ENCODE measurements at places on chromosomes 13 and 19.

GRCh38 chr19:36771261-36772231 lies 1.1 kb downstream of the ZNF850 start:
- no peak for DNase-seq

DNA sequence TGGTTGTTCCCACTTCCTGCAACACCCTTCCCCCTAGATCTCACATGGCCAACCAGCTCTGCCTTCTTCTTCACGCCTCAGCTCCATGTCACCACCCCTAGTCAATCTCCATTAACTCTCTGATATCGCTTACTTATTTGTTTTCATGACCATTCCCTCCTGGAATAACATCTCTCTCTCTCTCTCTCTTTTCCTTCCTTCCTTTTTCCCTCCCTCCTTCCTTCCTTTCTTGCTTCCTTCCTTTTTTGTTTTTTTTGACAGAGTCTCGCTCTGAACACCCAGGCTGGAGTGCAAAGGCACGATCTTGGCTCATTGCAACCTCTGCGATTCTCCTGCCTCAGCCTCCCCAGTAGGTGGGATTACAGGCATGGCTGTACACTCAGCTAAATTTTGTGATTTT lies 44.9 kb upstream of the ADGRL1 start:
- no peak for DNase-seq

GRCh38 chr19:43684326-43684725 lies 14.4 kb upstream of the PLAUR start:
- no peak for DNase-seq

GRCh38 chr13:52125547-52125946 lies 3.3 kb downstream of the NEK5 start:
- no peak for DNase-seq

GRCh38 chr13:94232956-94233355 lies 246.5 kb downstream of the DCT start:
- no peak for DNase-seq

- no peak for DNase-seq
Observed at GRCh38 chr19:29031216-29031615, 181.7 kb downstream of the UQCRFS1 start.

- no peak for DNase-seq
Observed at GRCh38 chr19:41563854-41564514, 12.0 kb upstream of the CEACAM21 start.

DNA sequence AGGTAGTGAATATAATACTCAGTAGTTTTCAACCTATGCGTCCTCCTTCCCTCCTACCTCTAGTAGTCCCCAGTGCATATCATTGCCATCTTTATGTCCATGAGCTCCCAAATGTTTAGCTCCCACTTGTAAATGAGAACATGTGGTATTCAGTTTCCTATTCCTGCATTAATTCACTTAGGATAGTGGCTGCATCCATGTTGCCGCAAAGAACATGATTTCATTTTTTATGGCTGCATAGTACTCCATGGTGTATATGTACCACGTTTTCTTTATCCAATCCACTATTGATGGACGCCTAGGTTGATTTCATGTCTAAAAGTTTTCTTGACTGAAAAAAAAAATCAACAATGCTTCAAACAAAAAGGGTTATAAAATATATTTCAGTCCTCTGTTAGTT lies 303.4 kb upstream of the SGCG start:
- no peak for DNase-seq

DNA sequence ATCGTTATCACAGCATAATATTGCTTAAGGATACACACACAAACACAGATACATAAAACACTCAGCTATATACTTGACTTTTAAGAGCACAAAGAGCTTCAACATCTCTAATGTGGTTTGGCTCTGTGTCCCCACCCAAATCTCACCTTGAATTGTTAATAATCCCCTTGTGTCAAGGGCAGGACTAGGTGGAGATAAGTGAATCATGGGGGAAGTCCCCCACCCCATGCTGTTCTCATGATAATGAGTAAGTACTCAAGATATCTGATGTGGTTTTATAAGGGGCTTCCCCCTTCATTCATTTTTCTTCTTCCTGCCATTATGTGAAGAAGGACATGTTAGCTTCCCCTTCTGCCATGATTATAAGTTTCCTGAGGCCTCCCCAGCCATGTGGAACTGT lies 481.4 kb downstream of the PCDH9 start:
- DNase-seq: no peak

DNA sequence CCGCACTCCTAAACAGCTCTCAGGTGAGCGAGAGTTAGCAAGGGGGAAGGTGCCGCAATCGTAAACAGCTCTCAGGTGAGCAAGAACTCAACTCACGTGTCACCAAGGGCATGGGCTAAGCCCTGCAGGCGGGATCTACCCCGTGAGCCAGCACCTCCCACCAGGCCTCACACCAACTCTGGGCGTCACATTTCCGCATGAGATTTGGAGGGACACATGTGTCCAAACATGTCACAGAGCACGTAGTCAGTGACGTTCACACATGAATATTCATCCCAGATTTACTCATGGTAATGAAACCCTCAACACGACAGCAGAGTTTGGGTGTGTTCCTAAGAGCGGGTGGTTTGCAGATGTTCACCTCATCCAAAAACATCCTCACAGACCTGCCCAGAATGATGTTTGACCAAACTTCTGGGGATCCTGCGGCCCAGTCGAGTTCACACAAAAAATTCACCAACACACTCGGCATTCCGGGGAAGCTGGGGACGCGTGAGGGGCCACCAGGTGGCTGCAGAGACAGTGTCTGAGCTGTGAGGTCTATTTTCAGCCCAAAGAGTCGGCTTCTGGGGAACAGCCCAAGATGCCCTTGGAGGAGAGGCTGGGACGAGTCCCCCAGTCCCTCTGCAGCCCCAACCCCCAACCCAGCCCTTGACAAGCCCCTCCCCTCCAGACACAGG lies 19.6 kb downstream of the C2CD4C start:
- no peak for DNase-seq

DNA sequence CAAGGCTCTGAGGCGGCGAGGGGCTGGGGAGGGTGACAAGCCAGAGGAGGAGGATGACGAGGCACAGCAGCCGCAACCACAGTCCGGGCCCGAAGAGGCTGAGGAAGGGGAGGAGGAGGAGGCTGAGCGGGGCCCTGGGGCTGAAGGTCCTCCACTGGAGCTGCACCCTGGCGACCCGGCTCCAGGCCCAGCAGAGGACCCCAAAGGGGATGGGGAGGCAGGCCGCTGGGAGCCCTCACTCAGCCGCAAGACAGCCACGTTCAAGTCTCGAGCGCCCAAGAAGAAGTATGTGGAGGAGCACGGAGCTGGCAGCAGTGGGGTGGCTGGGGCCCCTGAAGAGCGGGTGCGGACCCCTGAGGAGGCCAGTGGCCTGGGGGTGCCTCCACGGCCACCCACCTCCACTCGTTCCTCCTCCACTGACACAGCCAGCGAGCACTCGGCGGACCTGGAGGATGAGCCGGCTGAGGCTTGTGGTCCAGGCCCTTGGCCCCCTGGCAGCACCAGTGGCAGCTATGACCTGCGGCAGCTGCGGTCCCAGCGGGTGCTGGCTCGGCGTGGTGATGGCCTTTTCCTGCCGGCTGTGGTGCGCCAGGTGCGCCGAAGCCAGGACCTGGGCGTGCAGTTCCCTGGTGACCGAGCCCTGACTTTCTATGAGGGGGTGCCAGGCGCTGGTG lies 2.9 kb downstream of the CIC start:
- DNase-seq: no peak

- no peak for DNase-seq
Observed at GRCh38 chr19:13429563-13429962, 76.7 kb downstream of the CACNA1A start.

GRCh38 chr13:40155201-40155600 lies 499.7 kb downstream of the COG6 start:
- no peak for DNase-seq

DNA sequence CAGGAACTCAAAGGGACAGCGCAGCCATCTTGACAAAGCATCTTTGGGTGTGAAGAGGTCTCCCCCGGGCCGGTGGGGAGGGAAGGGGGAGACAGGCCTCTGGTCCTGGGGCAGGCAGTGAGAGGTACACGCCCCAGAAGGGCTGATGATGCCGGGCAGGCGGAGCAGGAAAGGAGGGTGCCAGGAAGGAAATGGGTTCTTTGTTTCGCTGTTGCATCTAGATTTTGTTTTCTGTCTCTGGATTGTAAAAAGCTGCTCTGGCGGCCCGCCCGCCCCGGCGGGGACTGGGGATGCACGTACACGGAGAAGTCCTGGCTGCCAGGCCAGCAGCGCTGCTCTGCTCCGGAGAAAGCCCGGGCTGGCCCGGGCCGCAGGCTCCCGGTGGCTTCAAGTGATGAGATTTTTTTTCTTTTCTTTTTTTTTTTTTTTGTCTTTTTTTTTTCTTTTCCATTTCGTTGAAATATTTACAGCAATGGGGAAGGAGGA lies 13.2 kb upstream of the ASF1B start:
- no peak for DNase-seq

DNA sequence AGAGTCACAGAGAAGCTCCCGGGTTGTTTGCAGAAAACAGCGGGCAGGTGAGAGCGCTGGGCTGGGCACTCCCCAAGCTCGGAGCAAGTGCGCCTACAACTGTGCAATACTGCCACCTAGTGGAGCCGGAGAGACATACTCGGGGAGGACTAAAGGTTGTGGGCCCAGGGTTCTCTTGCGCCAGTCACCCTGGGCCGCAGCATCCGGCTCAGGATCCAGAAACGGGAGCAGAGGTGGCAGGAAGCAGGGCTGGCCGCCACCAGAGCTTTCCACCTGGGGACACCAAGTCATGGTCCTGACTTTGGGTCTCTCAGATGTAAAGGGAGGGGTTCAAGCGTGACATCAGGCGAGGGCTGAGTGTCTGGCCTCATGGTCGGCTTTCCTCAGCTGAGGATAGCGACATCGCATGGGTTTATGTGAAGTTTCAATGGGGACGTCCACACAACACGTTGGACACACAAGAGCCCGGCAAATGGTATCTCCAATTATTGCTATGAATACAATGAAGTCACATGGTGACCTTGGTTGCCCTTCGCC lies 11.2 kb upstream of the KLK4 start:
- DNase-seq: peak; percentile 26

DNA sequence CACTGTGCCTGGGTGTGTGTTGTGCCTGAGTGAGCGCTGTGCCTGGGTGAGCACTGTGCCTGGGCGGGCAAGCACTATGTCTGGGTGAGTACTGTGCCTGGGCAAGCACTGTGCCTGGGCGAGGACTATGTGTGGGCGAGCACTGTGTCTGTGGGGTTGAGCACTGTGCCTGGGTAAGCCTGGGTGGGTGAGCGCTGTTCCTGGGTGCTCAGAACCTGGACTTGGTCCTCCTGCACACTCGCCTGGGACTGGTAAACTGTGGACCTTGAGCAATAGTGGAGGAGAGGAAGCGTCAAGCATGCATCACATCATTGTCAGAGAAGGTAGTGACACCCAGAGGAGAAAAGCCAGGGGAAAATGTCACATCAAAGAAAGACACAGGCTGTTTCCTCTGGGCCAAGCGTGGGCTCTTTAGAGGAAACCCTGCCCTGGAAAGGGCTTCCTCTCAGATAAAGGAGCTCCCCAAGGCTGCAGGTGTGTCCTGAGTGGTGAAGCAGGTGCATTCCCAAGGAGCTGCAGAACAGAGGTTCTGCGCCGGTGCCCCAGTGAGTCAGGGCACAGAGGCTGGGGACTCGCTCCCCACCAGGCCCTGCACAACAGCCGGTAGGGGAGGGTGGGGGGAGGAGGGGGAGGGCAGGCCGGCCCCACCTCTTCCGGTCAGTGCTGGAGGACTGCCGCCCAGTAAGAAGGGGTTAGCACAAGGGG lies 141.2 kb downstream of the TEX29 start:
- DNase-seq: no peak

DNA sequence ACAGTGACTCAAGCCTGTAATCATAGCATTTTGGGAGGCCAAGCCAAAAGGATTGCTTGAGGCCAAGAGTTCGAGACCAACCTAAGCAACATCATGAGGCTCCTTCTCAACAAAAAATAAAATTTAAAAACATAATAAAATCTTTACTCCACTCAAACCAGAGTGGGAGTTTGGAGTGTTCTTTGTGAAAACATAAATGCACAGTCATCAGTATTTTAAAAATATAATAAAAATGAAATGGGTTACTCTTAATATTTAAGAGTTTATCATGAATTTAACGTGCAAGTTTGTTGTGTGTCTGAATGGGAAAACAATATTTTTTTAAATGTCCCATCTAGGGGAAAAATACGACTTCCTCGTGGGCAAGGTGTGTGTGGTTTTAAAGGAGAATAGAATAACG lies 78.6 kb upstream of the STARD13 start:
- DNase-seq: no peak

DNA sequence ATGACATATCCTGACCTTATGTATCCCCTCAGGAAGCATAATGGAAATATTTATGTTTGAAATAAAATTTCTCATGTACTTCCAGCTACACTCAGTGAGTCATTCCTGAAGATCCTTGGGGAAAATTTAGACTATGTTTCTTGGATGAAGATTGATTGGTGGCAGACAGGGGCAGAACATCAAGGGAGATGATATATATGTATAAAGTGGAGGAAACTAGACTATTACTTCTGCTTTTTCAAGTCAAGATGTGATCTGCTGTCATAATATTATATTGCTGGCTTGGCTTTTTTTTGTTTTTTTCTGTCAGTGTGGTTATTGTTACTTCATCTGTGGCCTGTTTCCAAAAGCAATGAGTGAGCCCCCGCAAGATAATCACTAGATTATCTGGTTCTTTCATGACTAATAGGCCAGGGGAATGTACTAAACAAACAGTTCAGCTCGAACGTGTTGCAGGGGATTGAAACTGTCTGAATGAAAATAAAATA lies 87.2 kb upstream of the TNFSF11 start:
- DNase-seq: no peak

GRCh38 chr13:108728370-108728769 lies 99.0 kb downstream of the MYO16 start:
- no peak for DNase-seq

- no peak for DNase-seq
Observed at GRCh38 chr19:2617393-2618165, 84.9 kb downstream of the GNG7 start.

DNA sequence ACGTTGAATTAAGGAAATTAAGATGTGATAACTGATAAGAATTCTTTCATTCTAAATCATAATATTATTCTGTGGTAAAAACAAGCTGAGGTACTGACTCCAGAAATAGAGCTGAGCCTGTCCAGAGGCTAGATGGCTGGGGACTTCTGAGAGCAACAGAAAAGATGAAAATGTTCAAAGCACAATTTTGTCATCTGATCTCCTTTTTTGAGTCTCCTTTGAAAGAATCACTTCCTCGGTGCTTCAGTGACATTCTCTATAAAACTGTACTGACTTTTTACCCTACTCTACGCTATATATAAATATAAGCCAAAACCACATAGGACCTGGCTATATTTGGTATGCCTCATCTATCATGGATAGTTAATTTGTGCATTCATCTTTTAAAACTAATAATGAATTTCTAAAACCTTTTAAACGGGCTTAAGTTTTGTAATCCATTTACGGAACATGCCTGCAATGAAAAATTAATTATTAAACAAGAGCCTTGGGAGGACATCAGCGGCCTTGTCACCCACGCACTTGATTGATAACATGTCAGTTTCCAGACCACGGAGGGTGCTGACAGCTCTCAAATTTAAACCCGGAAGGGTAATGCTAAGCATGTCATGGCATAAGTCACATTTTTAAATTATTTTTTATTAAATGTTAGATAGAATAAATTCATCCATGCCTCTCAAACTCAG lies 235.5 kb downstream of the PCDH9 start:
- no peak for DNase-seq

GRCh38 chr13:60756306-60756705 lies 359.3 kb downstream of the TDRD3 start:
- DNase-seq: no peak
